ENCODE measurements at places on chromosomes 2 and 18.

GRCh38 chr2:7057865-7058400, 140.7 kb downstream of the RNF144A start:
- DNase-seq = peak; percentile 6

GRCh38 chr2:18161681-18162080, 283.2 kb downstream of the KCNS3 start:
- no peak for DNase-seq

GRCh38 chr2:158046121-158046880, 55.4 kb upstream of the UPP2 start:
- DNase-seq = no peak

DNA sequence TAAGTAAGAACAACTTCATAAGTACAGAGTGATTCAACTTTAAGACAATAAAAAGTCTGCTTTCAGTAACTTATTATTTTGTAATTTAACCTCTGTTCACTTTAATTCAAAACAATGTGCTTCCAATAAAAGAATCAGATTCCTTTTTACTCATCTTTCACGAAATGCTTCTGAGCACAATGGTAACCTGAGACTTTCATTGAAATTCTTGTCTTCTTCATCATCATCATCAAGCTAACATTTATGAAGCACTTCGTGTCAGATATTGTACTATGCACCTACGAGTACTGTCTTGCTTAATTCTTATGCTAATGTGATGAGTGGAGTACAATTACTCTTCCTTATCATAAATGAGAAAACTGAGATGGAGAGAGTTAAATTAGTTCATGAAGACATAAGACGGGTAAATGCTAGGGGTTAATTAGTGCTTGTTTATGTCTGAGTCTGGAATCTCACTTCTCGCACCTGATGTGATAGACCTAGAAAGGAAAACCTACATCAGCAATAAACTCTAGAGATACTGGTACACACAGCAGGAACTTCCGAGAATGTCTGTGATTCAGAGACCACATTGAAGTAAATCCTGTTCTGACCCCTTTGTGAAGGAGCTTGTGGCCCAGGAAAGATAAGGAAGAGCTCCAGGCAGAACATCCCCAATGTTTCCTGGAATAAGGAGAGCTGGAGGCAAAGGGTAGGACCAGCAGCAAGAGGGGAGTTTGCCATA, 227.6 kb upstream of the ETAA1 start:
- DNase-seq = no peak

GRCh38 chr2:74146929-74147726, 584 bp downstream of the BOLA3 start:
- DNase-seq = peak; percentile 66

GRCh38 chr2:195505701-195506100, 151.3 kb upstream of the SLC39A10 start:
- DNase-seq = no peak
